ENCODE measurements at places on chromosomes 12 and 14. TPM values are rescaled to one million over a fixed set of nuclear protein-coding genes. Genes with fewer than 3 reads are reported as not detected.

VASH1 gene
- total RNA-seq = 16.1 TPM

GRCh38 chr14:56570295-56570694 lies 9.3 kb upstream of the TMEM260 start:
- no peak for DNase-seq

FITM1 gene
- 0.38 TPM for total RNA-seq

SETD3 gene
- 103 TPM for total RNA-seq

- no peak for DNase-seq
Measured at GRCh38 chr12:12521044-12521485, 41.6 kb downstream of the DUSP16 start.

GRCh38 chr14:75690010-75690409 lies 29.0 kb downstream of the TTLL5 start:
- no peak for DNase-seq

- no peak for DNase-seq
Measured at GRCh38 chr12:65014504-65015271, 106.4 kb downstream of the WIF1 start.

DNA sequence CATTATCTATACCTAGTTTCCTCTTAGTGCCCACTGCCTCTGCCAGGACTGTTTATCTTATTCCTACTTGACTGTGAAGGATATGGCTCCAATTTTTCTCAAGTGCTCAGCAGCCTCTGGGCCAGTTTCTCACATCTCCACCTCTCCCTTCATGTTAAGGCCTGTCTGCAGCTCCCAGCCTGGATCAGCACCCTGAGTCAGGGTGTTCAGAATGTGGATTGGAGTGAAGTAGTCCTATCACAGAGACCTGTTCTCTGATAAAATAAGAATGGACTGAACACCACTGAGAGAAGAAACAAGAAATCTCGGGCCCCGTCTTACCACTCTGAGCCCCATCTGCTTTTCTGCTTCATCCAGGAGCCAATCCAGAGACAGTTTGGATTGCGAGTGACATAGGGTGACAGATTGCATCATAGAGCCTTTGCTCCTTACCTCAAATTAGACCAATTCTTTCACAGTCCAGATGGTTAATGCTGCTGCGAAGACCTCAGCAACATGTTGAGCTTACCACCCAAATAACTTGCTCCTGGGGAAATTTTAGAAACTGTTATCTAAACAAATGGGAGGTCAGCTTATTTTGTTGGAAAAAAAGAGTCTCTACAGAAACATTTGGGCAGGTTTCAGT lies 473.1 kb downstream of the PDZRN4 start:
- no peak for DNase-seq

DNA sequence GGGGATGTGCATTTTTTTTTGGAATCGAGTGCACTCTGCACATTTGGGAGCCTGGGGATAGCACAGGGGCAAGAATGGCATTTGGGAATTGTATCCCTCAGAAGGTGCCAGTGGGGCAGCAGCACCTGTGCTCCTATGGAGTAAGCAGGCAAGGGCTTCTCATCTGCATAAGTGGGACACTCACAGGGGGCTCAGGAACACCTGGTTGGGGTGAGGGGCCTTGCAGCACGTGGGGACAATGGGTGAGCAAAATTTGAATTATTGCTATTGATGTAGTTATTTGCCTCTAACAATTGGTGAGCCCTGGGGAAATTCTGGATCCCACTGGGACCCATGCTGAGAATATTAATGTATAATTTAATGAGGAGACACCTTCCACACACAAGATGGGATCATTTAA lies 274.2 kb downstream of the TTC6 start:
- no peak for DNase-seq

DNA sequence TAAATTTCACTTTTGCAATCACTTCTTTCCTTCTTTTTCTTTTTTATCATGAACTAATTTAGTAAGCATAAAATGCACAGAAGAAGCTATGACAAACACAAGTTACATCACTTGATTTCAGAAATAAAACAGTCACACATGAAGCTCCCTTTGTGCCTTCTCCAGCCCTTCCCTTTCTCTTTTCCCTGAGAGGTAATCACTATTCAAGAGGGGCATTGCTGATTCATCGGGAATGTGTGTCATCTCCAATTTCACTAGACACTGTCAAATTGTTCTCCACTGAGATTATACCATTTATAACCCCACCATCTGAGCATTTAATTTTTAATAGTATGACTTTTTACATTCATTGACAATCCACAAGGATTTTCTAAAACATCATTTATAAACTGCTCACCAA lies 91.6 kb upstream of the PTPRQ start:
- no peak for DNase-seq

GRCh38 chr14:91154851-91155625 lies 41.2 kb downstream of the DGLUCY start:
- peak; percentile 13 for DNase-seq

GRCh38 chr14:31137214-31137889 lies 70.2 kb downstream of the HECTD1 start:
- DNase-seq = no peak

IAPP gene
- total RNA-seq = not detected

- no peak for DNase-seq
Measured at GRCh38 chr12:104677441-104678089, 220.8 kb downstream of the CHST11 start.

RFLNA gene
- 0.97 TPM for total RNA-seq

- DNase-seq = no peak
Measured at GRCh38 chr12:120760349-120761254, 35.0 kb downstream of the ACADS start.

DNA sequence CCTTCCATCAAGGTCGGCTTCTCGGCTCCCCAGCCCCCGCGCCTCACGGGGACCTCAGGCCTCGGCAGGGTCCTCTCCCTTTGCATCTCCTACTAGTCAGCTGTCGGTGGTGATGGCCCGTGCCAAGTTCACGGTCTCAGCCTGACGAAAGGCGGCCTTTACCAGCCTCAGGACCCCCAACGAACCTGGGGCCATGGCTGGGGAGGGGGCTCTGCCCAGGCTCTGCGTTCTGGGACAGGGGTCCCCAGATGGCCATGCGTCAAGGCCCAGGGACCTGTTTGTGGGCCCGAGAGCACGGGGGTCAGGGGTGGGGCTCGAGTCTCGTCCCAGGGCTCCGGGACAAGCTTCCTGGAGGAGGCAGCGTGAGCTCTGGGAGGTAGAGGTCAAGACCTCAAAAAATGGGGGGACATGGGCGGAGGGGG lies 32.8 kb upstream of the DEGS2 start:
- no peak for DNase-seq

RNFT2 gene
- 1.2 TPM for total RNA-seq

GRCh38 chr12:93015871-93016751 lies 87.0 kb upstream of the EEA1 start:
- DNase-seq = no peak

- no peak for DNase-seq
Measured at GRCh38 chr12:105192624-105193225, 43.2 kb downstream of the APPL2 start.

- DNase-seq = no peak
Measured at GRCh38 chr12:68422956-68423574, 90.9 kb upstream of the MDM1 start.

BHLHE41 gene
- total RNA-seq = 15.9 TPM

DNA sequence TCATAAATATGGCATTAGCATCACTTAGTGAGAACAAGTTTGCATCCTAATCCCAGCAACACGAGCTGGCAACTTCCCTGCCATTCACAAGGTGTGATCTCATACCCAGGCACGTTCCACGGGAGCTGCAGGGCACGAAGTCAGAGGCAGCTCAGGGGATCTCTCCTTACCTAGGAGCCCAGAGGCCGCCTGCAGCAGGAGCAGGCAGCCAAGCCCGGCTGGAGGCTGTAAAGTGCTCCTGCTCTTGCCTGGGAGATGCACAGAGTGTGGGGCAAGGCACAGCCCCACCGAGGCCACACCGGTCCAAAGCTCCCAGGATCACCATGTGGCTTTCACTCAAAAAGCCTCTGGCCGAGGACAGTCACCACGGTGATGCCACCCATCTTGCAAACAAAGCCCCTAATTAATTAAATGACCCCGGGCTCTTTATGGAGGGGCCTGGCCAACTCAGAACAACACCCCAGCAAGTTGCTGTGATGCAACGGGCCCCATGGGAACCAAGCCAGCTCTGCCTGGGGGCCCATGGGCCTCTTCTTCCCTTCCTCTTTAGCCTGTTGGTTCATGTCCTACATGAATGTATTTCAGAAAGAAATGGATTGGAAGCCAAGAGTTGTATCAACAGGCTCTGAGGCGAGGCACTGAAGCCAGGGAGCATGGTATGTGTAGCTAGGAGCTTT lies 26.5 kb downstream of the NUAK1 start:
- DNase-seq = no peak

GRCh38 chr14:98958048-98958631 lies 313.9 kb downstream of the BCL11B start:
- DNase-seq = peak; percentile 64

DNA sequence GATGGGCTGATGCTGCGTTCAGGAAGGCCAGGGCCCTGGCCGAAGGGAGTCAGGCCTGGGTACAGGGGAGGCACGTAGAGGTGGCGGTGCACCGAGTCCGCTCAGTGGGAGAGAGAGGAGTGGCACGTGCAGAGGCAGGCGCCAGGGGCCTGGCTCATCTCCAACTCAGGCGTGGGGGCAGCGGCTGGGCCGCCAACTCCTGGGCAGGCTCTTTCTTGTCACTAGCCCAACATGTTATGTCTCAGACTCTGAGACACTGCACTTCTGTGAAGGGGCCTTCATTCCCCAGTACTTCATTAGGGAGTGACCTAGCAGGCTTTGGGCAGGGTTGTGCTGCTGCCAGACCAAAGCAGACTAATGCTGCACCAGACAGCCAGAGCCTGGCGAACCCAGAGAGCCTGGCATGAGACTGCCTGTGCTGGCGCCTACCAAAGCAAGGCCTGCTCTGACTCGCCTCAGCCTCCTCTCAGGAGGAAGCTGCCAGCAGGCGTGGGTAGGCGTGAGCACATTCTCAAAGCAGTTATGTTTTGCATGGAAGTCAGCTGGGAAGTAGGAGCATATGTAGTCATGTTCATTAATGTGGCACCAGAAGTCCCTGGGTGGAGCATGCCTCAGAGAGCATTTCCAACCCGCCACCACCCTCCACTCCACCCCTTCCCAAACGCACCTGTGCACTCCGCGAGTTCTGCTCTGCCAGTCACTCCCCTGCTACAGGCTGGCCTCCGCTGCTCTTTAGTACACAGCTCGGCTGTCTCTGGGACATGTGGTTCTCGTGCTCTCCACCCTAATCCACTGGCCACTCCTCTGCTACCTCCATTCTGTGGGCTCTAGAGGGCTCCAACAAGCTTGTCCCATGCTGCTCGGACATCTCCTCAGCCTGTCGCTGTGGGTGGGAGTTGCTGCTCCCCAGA lies 9.7 kb downstream of the CKB start:
- DNase-seq = peak; percentile 88

GRCh38 chr12:82326905-82327503 lies 31.2 kb downstream of the CCDC59 start:
- no peak for DNase-seq

TUBA1A gene
- total RNA-seq = 240 TPM

DNA sequence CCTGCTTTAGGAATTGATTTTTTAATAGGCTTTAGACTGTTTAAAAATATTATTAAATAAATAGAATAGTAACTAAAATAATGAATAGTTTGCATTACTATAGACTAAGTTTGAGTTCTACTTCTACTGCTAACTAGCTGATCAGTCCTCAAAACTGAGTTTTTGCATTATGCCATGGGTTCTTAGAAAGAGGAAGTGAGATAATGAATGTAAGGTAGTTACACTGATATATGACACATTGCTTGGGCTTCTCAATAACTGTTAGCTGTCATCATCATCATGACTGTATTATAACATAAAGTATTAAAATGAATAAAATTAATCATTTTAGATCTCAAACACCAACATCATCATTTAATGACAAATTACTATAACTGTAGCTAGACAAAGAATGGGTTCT lies 949.7 kb downstream of the TRHDE start:
- DNase-seq = no peak

CISTR gene
- total RNA-seq = not detected

DNA sequence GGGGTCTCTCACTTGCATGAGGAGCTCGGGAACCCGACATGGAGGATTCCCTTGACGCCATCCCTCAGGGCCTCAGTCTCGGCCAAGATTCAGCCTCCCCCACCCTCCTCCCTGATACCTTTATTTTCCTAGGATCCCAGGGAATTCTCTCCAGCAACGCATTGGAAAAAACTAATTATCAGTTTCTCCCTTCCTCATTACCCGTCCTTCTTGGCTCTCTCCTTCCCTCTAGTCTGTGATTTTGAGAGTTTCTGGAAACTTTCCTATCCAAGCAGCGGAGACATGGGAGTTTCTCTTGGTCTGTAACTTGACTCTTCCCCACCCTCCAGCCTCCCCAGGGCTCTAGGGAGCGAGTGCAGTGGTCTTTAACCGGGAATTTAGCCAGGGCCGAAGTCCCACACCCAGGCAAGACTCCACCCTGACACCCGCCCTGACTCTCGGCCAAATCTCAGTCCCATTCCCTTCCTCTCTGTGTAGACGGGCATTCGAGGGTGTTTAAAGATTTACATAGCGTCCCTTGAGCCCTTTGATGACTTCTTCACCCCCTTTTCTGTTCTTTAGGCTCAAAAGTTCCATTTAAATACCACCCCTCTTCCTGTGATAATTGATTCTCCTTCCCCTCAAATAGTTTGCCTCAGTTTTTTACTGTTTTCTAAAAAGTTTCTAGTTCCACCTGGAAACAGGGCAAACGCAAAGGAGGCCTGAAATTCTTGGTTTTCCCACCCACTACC lies 6.7 kb downstream of the HOXC5 start:
- DNase-seq = peak; percentile 91

- DNase-seq = no peak
Measured at GRCh38 chr14:103102689-103103260, 8.2 kb downstream of the EXOC3L4 start.
